ENCODE measurements at places on chromosomes 3 and 15. TPM values are rescaled to one million over a fixed set of nuclear protein-coding genes. Genes with fewer than 3 reads are reported as not detected.

- H3K27me3 ChIP-seq: no peaks in the 10 kb centered on the region
- no peak overlapping the region for H3K27ac ChIP-seq
- DNase-seq: no peak
- H3K36me3 ChIP-seq: no peaks in the 10 kb centered on the region
These were observed 11.8 kb upstream of the SLC6A11 start for GRCh38 chr3:10804183-10804648.

DNA sequence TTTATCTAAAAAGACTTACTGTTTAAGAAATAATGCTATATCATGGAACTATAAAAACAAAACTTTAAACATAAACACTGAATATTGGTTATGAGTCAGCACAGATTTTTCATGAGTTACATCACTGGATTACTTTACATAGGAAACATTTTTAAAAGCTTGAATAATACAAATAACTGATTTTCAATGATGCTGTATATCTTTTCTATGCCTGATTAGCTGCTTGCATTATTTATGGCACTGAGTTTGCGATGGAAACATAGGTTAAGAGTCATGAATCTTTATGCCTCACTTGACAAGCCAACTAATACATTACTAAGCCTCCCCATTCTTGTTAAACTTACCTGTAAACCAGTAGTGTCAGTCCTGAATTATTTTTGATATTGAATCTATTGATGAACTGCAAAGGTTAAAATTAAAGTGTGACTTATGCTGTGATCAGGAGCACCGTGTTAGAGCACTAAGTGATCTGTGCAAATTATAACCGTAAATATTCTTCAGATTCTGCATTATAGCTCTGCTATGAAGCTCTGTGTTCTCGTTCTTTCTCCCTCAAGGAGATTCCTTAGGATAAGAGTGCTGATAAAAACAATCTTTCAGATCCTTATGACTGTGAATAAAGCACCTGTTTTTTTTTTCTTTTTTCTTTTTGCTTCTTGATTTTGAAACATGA, 437.3 kb upstream of the BCHE start:
- no peaks in the 10 kb centered on the region for H3K4me1 ChIP-seq
- no peak for DNase-seq
- H3K36me3 ChIP-seq: no peaks in the 10 kb centered on the region
- no peaks in the 10 kb centered on the region for H3K27me3 ChIP-seq
- no peak overlapping the region for H3K27ac ChIP-seq

- peak; percentile 42 for DNase-seq
- no peaks in the 10 kb centered on the region for H3K27me3 ChIP-seq
- no peak overlapping the region for H3K27ac ChIP-seq
- no peaks in the 10 kb centered on the region for H3K36me3 ChIP-seq
- no peak overlapping the region for H3K4me3 ChIP-seq
These were observed 87.2 kb upstream of the TBL1XR1 start for GRCh38 chr3:177284383-177284881.

- peaks cover 4% of the 10 kb centered on the region for H3K4me1 ChIP-seq
- H3K27ac ChIP-seq: no peak overlapping the region
- no peaks in the 10 kb centered on the region for H3K27me3 ChIP-seq
- no peaks in the 10 kb centered on the region for H3K36me3 ChIP-seq
- no peak overlapping the region for H3K4me3 ChIP-seq
- no peak for DNase-seq
These were observed 38.3 kb downstream of the KBTBD12 start for GRCh38 chr3:127953091-127954035.

DNA sequence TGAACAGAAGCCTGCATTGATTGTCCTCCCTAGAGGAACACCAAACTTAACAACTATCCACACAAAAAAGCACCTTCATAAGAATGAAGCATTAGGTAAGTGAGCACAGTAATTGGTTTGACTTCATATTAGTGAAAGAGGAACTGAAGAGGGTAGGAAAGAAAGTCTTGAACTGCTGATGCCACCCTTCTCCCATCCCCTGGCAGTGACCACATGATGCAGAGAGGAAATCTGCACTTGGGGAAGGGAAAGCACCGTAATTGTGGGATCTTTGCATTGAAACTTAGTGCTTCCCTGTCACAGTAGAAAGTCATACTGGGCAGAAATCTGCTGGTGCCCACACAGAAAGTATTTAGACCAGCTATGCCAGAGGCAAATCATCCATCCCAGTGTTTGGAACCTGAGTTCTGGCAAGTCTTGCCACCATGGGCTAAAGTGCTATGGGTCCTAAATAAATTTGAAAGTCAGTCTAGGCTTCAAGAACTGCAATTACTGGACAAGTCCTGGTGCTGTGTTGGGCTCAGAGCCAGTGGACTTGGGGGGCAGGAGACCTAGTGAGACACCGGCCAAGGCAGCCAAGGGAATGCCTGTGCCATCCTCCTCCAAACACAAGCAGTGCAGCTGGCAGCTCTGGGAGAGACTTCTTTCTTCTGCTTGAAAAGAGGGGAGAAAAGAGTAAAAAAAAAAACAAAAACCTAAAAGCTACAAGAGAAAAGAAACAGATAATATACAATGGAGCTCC, 63.6 kb downstream of the SLC15A2 start:
- peak overlapping the region; percentile 52 for H3K27ac ChIP-seq
- H3K4me3 ChIP-seq: no peak overlapping the region
- peak; percentile 12 for DNase-seq
- peaks cover 5% of the 10 kb centered on the region for H3K4me1 ChIP-seq

DNA sequence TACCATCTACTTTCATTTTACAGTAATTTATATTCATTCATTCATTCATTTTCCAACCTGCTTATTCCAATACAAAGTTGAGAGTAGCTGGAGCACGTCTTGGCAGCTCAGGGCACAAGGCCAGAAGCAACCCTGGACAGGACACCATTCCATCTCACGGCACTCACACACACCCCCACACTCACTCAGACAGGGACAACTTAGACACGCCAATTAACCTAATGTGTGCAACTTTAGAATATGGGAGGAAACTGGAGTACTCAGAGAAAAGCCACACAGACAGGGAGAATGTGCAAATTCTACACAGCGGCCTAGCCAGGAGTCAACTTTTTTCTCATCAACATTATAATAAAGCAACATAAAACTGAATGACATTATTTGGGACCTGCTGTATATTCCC, 46.7 kb downstream of the IGF2BP2 start:
- peaks cover 12% of the 10 kb centered on the region for H3K4me1 ChIP-seq
- no peak overlapping the region for H3K27ac ChIP-seq
- no peak for DNase-seq
- H3K36me3 ChIP-seq: no peaks in the 10 kb centered on the region

DNA sequence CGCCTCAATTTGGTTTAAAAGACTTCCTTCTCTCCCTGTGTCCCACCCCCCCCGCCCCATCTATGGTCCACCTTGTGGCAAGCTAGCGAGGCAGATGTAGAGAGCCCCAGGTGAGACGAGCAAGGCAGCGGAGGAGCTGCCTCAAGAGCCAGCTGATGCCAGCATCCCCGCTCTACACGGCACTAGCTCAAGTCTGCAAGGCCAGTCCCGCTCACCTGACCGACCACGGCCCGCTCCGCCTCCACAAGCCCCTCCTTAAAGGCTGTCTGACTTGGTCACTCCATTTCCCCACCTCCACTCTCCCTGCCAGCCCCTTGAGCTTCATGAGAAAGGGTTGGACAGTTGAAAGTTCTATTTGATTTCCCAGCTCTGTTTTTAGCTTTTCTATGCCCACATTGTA, 56.2 kb upstream of the IGF1R start:
- no peaks in the 10 kb centered on the region for H3K36me3 ChIP-seq
- no peak overlapping the region for H3K27ac ChIP-seq
- no peaks in the 10 kb centered on the region for H3K27me3 ChIP-seq

DNA sequence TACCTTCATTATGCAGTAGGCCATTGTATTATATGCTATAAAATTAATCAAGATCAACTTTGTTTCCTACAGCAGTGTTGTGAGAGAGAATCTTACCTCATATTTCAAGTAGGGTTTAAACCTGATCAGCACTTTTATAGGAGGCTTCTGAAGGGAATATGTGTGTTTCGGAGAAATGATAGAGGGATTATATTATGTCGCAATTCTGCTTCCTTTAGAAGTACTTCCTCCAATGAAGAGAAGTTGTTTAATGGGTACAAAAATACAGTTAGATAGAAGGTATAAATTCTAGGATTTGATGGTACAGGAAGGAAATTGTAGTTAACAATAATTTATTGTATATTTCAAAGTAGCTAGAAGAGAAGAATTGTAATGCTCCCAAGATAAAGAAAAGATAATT, 54.9 kb downstream of the NSUN3 start:
- DNase-seq: no peak
- H3K27me3 ChIP-seq: no peaks in the 10 kb centered on the region
- H3K36me3 ChIP-seq: no peaks in the 10 kb centered on the region
- H3K4me3 ChIP-seq: no peak overlapping the region
- no peak overlapping the region for H3K27ac ChIP-seq

- no peak overlapping the region for H3K4me3 ChIP-seq
- H3K27ac ChIP-seq: no peak overlapping the region
- no peaks in the 10 kb centered on the region for H3K4me1 ChIP-seq
- H3K27me3 ChIP-seq: no peaks in the 10 kb centered on the region
- H3K36me3 ChIP-seq: no peaks in the 10 kb centered on the region
- no peak for DNase-seq
These were observed 732.4 kb upstream of the DPPA4 start for GRCh38 chr3:110069761-110070160.

Gene C15orf62
- total RNA-seq: 0.17 TPM

DNA sequence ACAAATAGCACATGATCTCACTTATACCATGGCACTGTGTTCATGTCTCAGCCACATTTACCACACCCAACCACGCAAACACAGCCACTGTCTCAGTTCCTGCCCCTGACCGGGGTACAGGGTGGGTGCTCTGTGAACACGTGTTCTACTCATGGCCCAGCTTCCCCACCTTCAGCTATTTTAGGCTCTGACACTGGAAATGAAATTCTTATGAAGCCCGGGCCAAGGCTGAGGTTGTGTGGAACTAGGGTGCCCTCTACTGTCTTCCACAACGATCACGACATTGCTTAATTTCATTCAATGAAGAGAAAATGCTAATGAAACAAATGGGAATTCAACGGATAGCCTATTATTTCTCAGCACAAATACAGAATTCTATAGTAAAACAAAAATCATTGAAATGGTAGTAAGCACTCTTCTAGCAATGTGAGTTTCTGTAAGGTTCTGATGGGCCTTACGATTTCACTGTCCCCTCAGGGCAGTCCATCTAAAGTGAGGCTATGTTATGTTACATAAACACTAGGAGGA, 2.1 kb upstream of the GABRA5 start:
- DNase-seq: peak; percentile 70
- no peak overlapping the region for H3K4me3 ChIP-seq
- peaks cover 6% of the 10 kb centered on the region for H3K4me1 ChIP-seq
- H3K36me3 ChIP-seq: no peaks in the 10 kb centered on the region

DNA sequence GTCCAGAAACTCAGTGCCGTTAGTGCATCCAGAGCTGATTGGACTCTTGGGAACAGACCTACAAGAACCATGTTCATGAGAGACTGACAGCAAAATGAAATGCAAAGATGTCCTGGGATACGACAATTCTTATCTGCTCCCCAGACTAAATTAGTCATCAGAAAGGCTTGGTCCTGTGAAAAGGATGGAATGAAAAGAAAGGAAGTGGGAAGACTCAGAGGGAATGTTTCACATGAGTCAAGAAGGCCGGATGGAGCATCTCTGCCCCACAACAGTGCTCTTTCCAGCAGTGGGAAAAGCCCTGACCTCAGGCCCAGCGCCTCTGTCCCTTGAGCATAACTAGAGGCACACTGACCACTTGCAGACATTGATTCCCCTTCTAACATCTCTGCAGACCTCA, 39.3 kb upstream of the UACA start:
- no peaks in the 10 kb centered on the region for H3K36me3 ChIP-seq
- H3K4me1 ChIP-seq: peaks cover 17% of the 10 kb centered on the region
- DNase-seq: no peak
- no peak overlapping the region for H3K27ac ChIP-seq

Gene PAK6
- total RNA-seq: 5.0 TPM

GRCh38 chr15:73575636-73576247, 57.4 kb downstream of the NPTN start:
- H3K27me3 ChIP-seq: no peaks in the 10 kb centered on the region
- H3K4me3 ChIP-seq: no peak overlapping the region
- H3K36me3 ChIP-seq: peaks cover 28% of the 10 kb centered on the region
- no peak for DNase-seq
- no peak overlapping the region for H3K27ac ChIP-seq

Gene TMCO5A
- total RNA-seq: not detected

DNA sequence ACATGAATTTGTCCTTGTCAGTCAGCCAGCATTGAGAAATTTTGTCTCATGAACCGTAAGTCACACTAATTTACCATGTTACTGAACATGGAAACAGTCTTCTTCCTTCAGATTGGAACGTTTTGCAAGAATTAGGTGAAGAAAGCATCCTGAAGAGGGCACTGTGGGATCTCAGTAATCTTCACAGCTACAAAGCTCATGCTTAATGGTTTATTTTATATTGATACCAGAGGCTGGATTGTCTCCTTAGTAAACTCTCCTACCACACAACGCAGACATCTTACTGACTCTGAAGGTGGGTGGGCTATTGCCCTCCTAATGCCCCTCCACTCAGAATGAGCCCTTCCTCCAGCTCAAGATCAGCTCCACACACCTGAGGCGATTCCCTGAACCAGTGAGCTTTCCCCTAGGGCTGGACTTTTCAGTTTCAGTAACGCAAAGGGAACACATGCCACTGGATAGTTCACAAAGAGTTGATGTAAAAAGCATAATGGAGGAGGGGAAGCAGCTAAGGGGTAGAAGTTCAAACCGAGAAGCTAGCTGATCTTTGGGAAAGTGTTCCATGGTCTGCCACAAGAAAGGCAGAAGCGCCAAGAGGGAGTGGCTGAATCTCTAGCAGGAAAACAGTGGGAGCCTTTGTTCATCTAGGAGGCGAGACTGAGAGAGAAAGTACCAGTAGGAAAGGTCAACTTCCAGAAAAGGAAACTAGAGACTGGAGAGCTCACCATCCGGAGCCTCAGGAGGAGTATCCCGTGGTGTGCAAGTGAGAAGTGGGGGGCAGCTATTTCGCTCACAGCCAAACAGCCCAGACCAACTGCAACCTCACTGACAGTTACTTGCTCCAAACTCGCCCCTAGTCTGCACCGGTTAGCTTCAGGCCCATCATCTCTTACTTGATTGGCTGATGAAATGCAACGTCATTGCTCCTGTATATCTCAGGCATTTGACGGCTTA, at the start of gene SLC9C1:
Gene SLC9C1, minus strand, starts transcription at position 849 of the 954 bp plus-strand sequence. CDS start 7,425 bp downstream, outside the sequence.
- peak; percentile 71 for DNase-seq
- H3K27me3 ChIP-seq: no peaks in the 10 kb centered on the region
- H3K27ac ChIP-seq: peak within 1 kb of the TSS; percentile 93
- peak within 1 kb of the TSS; percentile 43 for H3K4me3 ChIP-seq
- H3K36me3 ChIP-seq: no peaks in the 10 kb centered on the region

DNA sequence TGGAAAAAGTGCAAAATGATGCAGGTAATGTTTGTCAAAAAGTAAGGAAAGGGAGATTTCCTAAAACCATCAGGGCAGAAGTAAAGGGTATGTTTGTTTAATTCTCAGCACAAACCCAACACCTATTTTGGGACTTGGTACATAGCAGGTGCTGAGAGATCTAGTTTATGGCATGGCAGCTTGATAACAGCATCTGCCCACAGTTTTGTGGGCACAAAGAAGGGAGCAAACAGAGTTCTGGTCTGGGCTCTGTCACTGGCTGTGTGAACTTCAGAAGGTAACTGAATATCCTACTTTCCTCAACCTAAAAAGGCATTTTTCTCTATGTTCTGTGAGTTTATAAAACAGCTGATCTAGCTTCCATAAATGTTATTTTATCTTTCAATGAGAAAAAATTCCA, 141.6 kb downstream of the PLCH1 start:
- H3K4me1 ChIP-seq: no peaks in the 10 kb centered on the region
- no peak for DNase-seq
- H3K4me3 ChIP-seq: no peak overlapping the region
- H3K27me3 ChIP-seq: no peaks in the 10 kb centered on the region

GRCh38 chr3:113124256-113124830, 87.0 kb upstream of the BOC start:
- no peaks in the 10 kb centered on the region for H3K4me1 ChIP-seq
- no peaks in the 10 kb centered on the region for H3K36me3 ChIP-seq
- DNase-seq: no peak
